Fibroblast of skin of scalp (primary cell): ENCODE measurements at places on chromosomes 1 and 21.

- DNase-seq = no peak
Observed at GRCh38 chr1:34770891-34771504, 10.0 kb upstream of the GJB3 start.

DNA sequence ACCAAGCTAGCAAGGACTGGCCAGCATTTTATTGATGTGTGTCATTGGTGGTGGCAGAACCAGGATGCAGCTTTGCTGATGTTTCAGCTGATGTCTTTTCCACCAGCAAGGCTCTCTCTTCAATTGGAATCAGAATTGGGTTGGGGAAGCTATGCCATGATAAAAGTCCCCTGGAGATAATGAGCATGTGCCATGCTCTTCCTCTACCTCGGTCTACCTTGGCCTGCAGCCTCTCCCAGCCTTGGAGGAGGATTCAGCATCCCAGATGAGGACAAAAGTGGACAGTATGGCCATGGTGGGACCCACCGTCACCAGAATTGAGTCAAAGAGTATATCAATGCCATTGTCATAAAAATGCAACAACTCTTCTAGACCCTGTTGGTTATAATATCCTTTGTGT lies 8.6 kb downstream of the AVPR1B start:
- DNase-seq = no peak

DNA sequence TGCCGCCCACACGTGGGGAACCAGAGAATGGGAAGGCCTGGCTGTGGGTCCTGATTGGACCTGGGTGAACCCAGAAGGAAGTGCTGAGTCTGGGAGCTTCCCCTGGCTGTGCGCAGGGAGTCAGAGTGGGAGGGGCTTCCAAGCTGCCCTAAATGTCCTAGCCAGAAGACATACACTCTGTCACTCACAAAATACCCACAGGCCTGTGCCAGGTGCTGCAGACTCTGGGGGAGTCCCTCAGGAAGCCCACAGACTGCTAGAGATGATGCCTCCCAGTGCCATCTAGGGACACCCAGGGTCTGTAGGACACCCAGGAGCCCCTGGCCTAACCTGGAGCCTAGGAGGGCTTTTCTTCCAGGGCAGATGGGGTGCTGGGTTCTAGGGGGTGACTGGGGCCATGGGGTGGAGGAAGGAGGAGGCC lies 33.7 kb upstream of the LRP8 start:
- no peak for DNase-seq

GRCh38 chr1:148318904-148319242 lies 164.2 kb downstream of the PPIAL4G start:
- DNase-seq = no peak

GRCh38 chr1:229310833-229311232 lies 32.0 kb downstream of the CCSAP start:
- DNase-seq = no peak
